Activated CD8-positive, alpha-beta memory T cell treated with anti-CD3 and anti-CD28 coated beads, Interleukin-2, amount 10 ng/mL, durations not matched to agents 7 days and 5 days (primary cell): ENCODE measurements at places on chromosomes 6 and 20.

DNA sequence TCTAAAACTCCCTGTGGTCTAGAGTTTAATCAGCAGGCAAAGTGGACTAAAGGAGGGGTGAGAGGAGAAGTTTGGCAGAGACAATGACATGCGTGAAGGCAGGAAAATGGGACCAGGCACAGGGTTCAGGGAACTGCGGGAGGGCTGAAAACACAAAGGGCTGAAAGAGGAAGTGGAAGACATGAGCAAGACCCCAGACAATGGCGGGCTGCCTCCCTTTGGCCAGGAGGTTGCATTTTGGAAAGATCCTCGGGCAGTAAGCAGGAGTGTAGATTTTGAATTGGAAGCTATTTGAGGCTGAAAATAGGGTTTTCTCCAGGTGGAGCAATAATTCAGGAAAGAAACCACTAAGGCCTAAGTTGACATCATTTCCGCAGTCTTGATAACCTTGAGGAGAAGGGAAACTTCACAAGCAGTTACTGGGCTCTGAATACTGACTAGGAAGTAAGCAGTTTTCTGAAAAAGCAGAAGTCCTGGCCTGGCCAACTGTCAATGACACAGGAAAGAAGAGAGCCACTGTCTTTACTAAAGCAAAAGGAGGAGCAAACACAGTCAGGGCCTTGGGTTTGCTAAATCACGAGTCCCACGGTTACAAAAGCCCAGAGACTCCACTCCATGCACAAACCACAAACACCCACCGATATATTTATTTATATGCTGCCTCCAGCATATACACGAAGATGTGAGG is 3.4 kb downstream of the LY86 start:
- no peak for DNase-seq

DNA sequence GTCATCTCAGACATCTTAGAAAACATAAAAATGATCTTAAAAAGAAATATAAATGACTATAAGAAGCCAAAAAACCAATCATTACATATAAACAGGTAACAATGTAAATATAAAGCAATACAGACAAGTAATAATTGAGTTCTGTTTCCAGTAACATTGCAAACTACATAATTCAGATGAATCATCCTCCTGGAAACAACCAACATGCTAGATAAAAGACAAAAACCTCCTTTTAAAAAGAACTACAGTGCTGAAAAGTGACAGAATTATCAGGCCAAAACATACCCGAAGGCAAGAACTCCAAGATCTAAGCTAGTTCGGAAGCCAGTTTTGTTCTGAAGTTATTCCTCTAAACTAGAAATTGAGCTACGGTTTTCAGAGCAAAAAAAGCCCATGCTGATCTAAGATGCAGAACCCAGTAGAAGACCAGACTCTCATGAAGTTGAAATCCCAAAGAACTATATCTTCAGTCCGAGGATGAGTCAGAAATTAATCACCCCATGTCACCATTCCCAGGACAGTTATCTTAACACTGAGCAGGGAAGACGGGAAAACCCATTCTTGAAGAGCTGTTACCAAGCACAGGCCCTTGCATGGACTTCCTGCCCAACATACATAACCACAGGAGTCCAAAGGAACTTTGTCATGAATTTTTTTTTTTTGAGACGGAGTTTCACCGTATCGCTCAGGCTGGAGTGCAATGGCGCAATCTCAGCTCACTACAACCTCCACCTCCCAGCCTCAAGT is 9.8 kb downstream of the PGM3 start:
- DNase-seq = no peak

DNA sequence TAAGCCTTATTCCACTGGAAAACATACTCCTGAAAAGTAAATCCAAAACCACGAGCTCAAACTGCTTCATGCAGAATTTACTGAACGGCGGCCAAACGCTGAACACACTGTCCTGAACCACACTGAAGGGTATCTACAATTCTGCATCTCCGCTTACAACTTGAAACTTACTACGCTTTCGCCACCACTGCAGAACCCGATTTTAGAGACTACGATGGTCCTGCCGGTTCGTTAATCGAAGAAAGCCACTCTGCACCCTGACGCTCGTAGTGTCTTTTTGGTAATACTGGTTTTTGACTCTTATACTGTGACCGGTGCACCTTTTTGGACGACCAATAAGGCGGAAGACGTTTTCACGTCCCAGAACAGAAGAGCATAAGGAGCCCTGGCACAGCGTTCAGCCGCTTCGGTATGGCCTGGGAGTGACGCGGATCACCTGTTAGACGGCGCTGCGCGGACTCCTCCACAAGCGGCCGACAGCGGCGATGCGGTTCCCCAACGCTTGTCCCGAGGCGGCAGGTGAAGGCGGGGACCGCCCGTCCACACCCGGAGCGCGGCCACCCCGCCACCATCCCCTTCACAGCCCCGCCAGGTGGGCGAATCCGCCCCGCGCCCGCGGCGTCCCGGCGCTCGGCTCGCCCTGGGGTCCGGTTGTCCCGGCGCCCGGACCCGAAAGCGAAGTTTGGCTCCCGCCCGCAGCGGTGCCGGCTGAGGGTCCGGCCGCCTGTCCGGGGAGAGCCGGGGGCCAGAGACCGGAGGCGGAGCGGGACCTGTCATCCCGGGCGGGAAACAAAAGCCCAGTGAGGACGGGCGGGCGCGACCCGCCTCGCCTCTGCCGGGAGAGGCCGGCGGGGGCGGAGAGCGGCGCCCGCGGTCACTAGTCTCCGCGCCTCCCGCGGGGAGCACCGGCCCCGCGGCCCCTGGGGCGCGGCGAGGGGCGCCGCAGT is 784 bp downstream of the FKBP5 start:
- peak; percentile 77 for DNase-seq

GRCh38 chr20:33296206-33296605 is 13.2 kb downstream of the BPIFB1 start:
- DNase-seq = no peak

GRCh38 chr6:143107911-143108761 is 47.4 kb downstream of the AIG1 start:
- no peak for DNase-seq
